Spleen (tissue), 13 donors: ENCODE measurements at places on chromosomes 3 and 15.

GRCh38 chr3:183085634-183086390, 13.5 kb downstream of the MCCC1 start:
- DNase-seq: peak; percentile 50

DNA sequence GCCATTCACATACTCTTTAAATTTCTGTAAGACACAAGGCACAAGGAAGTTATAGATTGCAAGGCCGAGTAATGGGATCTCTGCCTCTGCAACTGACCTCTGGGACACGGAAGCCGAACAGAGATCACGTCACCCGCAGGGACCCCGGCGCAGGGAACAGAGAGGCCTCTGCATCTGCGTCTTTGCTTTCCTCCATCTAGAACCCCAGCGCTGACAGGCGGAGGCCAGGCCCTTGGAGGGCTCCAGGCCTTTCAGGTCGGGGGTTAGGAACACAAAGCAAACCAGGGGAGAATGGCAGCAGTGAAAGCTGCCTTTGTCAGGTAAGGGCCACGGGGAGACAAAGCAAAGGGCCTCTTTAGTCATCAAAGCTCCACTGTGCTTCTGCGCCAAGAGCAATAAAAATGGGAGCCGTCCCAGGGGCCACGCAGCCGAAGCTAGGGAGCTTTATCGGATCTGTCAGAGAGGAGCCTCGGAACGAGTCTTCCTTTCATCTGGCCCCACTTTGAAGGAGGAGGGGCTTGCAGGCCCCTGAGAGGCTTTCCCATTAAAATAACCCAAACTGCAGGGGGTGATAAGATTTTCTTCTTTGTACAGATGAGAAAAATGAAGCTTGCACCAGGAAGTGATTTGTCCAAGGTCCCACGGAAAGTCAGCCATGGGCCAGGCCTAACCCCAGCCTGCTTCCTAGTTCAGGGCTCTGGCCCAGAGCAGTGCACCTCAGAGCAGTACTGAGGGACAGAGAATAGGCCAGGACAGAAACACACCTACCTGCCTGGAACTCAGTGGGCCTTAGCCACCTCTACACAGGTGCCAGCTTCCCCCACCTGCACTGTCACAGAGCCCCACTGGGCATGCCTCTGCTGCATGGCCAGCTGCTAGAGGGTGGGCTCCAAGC, 84.4 kb upstream of the RAD18 start:
- DNase-seq: no peak

GRCh38 chr3:53597136-53597915, 102.9 kb downstream of the CACNA1D start:
- DNase-seq: no peak

DNA sequence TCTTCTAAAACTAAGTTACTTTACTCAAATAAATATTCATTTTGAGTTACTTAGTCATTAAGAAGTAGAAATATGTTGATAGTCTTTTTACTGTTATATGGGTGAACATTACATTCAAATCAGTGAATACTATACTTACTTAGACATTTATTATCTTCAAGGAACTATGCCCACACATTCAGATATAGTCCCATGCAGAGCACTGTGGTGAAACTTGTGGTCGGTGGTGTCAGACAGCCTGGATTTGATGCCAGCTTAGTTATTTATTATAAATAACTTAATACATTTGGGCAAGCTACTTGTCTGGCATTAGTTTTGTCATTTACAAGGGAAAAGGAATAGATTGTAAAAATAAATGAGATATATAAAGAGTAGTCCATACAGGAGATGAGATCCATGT, 149.5 kb downstream of the RAP2B start:
- DNase-seq: no peak

GRCh38 chr3:141333836-141334626, 34.3 kb upstream of the ZBTB38 start:
- DNase-seq: no peak

GRCh38 chr15:57785959-57786358, 79.4 kb downstream of the POLR2M start:
- no peak for DNase-seq
